CD4-positive, alpha-beta T cell treated with Interleukin-4 for 4 hours (primary cell): ENCODE measurements at places on chromosomes 12 and 14.
A peak's percentile ranks its signal among the peaks of the same experiment; 100 is the strongest.

- DNase-seq = peak; percentile 16
Observed at GRCh38 chr12:56358836-56359532, 923 bp downstream of the STAT2 start.

- no peak for DNase-seq
Observed at GRCh38 chr12:102441077-102441596, 39.2 kb downstream of the IGF1 start.

DNA sequence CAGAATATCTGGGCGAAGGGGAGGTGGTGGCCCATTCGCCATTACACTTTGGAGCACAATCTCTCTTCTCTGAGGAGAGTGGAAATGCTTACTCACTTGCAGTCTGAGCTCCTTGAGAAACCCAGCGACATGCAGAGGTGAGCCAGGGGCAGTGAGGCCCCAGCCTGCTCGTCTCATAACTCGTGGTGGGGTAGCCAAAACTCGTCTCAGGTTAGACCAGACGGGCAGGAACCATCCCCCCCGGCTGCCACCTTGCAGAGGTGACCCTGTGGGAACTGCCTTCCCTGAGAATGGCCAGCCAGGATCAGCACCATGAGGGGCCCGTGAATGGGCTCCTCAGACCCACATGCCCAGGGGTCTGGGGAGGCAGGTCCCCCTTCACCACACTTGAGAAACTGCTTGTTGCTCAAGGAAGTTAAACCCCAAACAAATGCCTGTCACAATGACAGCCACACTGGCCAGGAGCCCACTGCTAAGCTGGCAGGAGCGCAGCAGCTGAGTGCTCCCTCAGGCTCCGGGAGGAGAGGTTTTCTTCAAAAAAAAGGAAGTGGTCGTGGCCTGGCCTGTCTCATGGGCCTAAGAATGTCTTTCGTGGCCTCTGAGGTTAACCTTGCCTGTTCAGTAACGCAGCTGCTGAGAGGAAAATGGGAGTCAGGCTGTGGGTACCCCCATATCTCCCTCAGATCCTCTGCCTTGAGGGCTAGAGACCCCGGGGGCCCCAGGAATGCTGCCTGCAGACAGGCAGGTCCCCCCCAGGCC, 9.2 kb upstream of the ALDH2 start:
- no peak for DNase-seq

DNA sequence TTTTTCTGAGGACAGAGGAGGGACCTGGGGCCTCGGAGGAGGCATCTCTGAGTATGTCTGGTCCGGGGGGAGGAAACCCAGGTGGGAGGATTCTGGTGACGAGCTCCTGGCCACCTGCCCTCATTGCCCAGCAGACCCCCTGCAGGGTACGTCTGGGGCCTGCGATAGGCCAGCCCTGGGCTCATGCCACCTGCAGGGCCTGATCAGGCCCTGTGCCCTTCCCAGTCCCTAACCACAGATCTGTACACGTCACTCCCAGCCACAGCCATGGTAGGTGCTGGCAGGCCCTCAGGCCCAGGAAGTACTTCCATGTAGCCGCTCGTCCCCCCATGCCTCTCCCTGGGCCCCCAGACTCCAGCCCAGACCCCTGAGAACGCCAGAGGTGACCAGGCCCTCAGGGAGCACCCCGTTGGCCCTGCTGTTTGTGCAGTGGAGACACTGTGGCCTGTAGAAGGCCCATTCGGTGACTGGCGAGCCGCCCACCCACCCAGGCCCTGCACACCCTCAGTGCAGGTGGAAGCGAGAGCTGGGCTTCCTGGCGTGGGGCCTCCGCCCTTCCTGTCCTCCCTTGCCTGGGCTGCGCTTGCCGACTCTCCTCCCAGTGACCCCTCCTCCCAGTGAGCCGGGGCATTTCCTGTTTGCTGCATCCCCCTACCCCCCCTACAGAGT, 5.7 kb downstream of the INF2 start:
- DNase-seq = peak; percentile 40

GRCh38 chr12:72077111-72077820, 138.6 kb downstream of the TPH2 start:
- no peak for DNase-seq

- peak; percentile 90 for DNase-seq
Observed at GRCh38 chr12:104303538-104304151, at the start of gene EID3. Gene EID3 (plus strand): TSS chr12:104303739. CDS start chr12:104303935, 196 bp downstream.

- DNase-seq = no peak
Observed at GRCh38 chr12:71938728-71939385, at the start of gene TPH2. Gene TPH2 (plus strand): TSS chr12:71938845. CDS start chr12:71938987, 142 bp downstream.

DNA sequence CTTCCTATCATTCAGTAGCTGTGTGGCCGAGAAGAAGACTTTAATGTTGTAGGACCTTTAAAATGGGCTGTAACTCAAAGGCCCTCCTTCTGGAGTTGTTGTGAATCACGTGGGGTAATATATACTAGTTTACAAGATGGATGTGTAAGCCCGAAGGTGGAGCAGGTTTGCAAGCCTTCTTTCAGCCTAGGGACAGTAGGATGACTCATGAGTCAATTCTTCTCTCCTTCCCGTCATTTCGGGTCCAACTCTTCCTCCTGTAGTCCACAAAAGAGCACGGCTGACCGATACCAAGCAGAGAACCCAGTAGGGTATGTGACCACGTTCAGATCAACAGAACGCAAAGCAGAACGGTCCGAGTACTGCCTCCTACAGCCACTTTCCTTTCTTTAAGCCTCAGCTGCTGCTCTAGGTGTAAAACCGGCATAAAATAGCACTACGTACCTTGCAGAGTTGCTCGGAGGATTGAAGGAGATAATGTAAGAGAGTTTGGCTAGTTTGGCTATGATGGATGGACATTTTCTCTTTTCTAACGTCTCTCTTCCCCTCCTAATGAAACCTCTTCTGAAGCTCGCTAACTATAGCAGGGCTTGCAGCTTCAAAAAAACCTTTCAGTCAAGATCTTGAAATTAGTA, 1.3 kb upstream of the RASSF3 start:
- peak; percentile 77 for DNase-seq

DNA sequence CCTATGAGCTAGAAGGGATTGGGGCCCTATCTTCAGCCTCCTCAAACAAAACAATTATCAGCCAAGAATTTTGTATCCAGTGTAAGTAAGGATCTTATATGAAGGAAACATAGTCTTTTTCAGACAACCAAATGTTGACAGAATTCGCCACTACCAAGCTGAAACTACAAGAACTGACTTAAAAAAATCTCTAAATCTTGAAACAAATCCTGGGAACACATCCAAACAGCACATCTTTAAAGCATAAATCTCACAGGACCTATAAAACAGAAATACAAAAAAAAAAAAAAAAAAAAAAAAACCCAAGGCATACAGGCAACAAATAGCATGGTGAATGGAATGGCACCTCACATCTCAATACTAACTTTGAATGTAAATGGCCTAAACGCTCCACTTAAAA, 41.3 kb upstream of the LMNTD1 start:
- DNase-seq = no peak

- DNase-seq = no peak
Observed at GRCh38 chr14:64089920-64090319, 204.3 kb downstream of the ESR2 start.
